ENCODE measurements at places on chromosomes 4 and X. TPM values are rescaled to one million over a fixed set of nuclear protein-coding genes. Genes with fewer than 3 reads are reported as not detected.

- DNase-seq = no peak
Measured at GRCh38 chr4:32601848-32602247, 1881.7 kb downstream of the PCDH7 start.

- no peak for DNase-seq
Measured at GRCh38 chrX:139831017-139831416, 101.8 kb downstream of the ATP11C start.

DNA sequence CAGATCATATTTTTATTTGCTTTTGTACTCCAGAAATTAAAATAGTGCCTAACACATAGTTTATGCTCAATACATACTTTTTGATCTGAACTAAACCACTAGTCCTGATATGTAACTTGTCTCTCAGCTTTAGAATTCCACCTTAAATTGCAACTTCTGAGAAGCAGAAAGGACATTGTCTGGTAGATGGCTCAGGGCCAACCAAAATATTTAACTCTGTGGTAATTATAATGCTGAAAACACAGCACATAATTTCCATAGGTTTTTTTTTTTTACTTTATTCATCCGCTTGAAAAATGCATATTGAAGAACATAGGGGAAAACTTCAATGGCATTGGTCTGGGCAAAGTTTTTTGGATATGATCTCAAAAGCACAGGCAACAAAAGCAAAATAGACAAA is 59.3 kb downstream of the AREG start:
- DNase-seq = no peak

DNA sequence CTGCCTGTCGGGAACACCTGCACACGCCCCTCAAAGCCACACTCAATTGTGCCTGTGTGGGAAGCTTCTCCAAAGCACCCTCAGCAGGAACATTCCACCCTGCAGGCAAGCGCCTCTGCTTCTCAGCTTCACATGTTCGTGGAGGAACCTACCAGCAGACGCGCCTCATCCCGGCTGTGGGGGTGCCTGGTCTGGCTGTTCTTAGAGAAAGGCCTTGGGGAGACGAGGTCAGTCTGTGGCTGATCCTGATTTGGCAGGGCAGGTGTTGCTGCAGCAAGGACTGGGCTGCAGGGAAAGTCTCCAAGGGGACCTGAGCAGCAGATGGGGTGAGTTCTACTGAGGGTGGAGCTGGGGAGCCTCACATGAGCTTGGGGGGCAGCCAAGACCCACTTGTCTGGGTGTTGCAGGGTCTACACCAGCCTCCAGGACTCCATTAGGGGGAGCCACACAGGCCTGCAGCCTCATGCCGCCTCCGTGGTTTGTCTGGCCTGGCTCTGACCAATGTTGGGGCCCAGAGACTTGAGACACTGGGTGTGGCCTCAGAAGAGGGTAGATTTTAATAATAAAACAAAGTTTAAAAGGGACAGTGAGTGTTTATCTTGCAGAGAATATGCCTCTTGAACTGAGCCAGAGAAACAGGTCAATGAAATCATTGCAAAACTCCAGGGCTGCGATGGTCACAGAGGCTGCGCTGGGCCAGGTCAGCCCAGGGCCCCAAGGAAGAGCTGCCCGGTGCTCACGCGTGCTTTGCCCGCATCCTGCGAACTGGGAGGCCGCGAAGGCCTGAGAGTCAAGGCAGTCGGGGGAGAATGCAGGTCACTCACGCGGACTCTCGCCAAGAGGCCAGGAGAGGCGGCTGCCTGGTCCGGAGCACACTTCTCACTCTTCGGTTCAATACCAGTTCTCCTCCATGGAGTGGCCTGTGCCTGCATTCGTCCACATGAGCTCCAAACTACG is 21.1 kb downstream of the RNF212 start:
- no peak for DNase-seq

DNA sequence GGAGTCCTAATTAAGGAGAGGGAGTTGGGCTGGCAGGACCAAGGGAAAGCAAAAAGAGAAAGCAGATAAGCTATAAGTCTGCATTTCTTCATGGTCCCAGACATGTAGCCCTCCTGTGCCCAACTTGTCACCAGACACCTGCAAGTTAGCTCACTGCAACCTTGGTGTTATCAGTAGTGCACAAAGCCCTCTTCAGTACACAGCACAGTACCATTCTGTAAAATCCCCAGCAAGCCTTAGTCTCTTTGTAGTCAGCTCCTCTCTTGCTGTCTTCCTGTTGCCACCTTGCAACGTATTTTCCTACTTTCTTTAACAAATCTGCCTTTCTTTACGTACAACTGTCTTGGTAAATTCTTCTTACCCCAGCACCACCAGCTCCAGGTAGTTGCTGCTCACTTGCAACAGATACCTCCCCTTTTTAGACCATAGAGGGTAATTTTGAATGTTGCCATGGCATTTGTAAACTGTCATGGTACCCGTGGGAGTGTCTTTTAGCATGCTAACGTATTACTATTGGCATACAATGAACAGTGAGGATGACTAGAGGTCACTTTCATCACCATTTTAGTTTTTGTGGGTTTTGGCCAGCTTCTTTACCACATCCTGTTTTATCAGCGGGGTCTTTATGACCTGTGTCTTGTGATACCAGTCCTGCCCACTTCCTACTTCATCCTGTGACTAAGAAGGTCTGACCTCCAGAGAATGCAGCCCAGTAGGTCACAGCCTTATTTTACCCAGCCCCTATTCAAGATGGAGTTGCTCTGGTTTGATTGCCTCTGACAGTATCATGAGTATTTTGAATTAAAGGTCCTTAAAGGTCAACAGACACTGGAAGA is 28.3 kb upstream of the AP1S2 start:
- no peak for DNase-seq

DNA sequence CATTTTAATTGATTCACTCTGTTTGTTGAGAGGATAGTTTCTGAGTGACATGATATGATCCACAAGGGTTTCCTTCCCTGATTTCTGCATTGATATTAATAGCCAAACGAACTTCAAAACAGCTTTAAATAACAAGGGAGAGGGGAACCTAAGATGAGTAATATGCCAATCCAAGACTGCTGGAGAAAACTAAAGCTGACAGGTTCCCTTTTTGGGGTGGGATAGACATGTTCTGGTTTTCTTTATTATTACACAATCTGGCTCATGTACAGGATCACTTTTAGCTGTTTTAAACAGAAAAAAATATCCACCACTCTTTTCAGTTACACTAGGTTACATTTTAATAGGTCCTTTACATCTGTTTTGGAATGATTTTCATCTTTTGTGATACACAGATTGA is 182.2 kb downstream of the AR start:
- DNase-seq = no peak

DNA sequence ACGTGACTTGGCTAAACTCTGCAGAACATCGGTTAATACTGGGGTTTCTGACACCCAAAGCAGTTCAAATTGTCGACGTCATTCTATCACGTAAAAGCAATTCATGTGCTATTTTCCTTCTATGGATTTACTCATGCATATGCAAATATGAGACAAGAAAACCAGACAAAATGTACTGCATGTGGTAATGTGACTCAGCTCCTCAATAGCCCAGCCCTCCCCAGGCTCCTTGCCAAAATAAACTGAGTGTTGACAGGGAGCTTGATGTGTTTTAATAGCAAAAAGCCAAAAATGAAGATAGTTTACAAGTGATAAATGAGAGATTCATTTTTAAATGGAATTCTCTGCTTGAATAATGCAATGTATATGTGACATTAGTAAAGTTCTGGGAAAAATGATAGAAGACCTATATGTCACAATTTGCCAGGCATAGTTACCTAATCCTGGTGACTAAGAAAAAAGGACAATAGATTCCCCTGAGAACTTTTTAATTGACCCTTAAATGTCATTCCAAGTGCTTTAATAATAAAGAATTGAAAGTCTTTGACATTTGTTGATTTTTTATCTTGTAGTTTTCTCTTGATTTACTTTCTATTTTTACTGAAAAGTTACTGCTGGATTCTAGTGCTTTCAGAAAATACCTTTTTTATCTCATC is 1700.6 kb upstream of the TENM3 start:
- no peak for DNase-seq

- no peak for DNase-seq
Measured at GRCh38 chrX:9558615-9559014, 93.8 kb downstream of the TBL1X start.

- no peak for DNase-seq
Measured at GRCh38 chrX:115367951-115368350, 78.4 kb downstream of the LUZP4 start.

- no peak for DNase-seq
Measured at GRCh38 chr4:173160871-173161270, 7.7 kb upstream of the GALNT7 start.

DNA sequence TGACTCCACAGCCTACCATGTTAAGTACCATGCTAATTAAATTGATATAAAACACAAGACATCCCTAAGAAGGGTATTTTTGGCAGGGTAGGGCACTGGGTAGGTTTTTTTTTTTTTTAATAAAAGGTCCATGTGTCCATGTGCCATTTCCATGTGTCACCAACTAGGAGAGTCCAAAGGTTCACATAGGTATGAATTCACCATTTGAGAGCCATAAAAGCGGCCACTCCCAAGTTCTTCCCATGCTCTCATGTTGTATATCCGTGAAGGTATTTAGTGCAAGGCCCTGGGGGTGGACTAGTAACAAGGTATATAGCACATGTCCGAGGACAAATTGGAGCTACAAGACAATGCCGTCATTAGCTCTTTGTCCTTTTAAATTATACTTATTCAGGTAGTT is 107.3 kb downstream of the PDE5A start:
- DNase-seq = no peak

- no peak for DNase-seq
Measured at GRCh38 chrX:139091066-139091465, 379.5 kb upstream of the FGF13 start.

GRCh38 chrX:109440475-109440874 is 41.4 kb downstream of the GUCY2F start:
- DNase-seq = no peak

DNA sequence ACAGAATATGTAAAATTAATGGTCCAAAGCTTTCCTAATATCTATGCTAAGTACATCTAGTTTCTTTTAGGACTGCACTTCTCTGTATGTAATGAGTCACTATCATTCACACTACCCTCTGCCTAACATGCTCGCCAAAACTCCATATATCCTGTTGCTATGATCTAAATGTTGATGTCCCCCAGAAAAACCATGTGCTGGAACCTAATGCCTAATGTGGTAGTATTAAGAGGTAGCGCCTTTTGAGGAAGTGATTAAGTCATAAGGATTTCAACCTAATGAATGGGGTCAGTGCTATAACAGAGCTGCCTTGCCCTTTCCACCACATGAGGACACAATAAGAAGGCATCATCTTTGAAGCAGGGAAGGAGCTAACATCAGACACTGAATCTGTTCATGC is 34.9 kb upstream of the NFKB1 start:
- DNase-seq = no peak

Gene ATP1B4
- polyA plus RNA-seq = not detected

Gene CSN1S1
- not detected for polyA plus RNA-seq

Gene GLRA3
- not detected for polyA plus RNA-seq

Gene RPA4
- 0.32 TPM for polyA plus RNA-seq
